Stimulated activated CD4-positive, alpha-beta T cell treated with anti-CD3 and anti-CD28 coated beads, Interleukin-4, amount 100 ng/mL, for 24 hours (primary cell): ENCODE measurements at places on chromosomes 16 and 17.

GRCh38 chr16:85677383-85677967 lies 11.3 kb downstream of the GINS2 start:
- DNase-seq: no peak

DNA sequence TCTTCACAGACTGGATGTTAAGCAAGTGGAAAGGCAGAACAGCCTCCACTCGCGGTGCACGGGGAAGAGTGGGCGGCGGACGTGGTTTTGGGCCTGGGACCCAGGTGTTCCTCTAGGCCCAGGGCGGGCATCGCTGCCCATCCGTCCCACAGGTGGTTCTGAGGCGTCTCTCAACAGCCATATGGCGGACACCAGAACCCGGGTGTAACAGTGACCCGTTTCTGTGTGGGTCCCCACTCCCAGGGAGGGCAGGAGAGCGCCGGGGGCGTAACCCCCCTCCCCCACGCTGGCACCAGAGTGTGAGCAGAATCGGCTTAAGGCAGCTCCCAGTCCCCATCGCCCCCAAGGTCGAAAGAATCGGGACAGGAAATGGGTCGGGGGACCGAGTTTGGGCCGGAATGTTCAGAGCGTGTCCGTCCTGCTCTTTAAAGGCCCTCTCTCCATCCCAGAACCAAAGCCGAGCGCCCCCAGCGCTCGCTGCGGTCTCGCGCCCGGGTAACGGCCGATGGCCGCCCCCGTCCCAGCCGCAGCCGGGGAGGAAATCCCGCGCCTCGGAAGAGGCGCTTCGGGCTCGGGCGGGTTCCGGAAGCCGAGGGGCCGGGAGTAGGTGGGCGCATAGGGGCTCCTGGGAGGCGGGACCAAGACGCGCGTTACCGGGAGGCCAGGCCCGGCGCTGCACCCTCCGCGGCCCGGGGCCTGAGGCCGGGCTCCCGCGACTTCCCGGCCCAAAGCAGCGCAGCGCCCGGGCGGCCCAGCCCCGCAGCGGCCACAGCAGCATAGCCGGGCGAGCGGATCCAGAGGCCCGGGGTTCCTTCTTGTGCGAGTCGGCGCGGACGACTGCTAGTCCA lies at the start of gene TK2:
TK2 (minus strand) TSS at position 839 of the 848 bp plus-strand sequence; CDS start at position 778, 61 bp downstream.
- DNase-seq: peak; percentile 68

- no peak for DNase-seq
Observed at GRCh38 chr16:76194616-76195015, 82.6 kb upstream of the CNTNAP4 start.

- DNase-seq: peak; percentile 79
Observed at GRCh38 chr16:27426423-27427408, 24.7 kb downstream of the IL21R start.

DNA sequence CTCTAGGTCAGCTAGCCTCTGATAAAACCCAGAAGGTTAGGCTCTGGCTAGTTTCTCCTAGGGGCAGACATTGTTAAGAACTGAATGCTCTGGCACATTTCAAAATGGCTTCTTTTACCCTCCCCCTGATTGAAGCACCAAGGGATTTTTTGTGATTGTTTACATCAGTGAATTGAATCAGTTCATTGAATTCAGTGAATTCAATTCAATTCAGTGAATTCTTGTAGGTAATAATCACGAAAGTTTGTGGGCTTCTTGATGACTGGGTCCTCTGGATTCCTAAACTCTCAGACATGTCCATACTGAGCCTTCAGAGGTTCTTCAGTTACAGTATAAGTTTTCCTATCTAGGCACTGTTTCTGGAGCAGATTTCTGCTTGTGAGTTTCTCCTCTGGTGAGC lies 135.2 kb upstream of the ELAC2 start:
- no peak for DNase-seq
